CD8-positive, alpha-beta T cell (primary cell): ENCODE measurements at places on chromosomes 6 and 20.
A peak's percentile ranks its signal among the peaks of the same experiment; 100 is the strongest.

DNA sequence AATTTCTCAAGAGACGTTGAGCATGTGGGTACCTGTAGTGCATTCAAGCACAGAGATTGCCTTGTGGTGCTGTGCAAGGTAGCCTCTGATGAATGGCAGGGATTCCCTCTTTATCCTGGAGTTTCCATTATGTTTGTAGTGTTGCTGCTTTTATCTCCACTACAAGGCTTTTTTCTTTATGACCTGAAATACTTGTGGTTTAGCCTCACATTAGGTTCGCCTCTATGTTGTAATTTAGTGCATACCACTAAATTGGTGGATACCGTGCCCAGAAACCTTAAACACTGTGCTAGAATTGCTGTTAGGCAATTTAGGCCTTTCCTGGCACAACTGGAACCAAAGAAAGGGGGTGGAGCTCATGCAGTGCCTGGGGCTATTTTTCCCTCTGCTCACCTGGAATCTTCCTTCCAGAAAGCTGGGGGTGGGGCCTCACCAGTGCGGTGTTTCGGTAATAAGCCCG is 76.8 kb downstream of the NCOA7 start:
- no peak for DNase-seq

GRCh38 chr20:13101276-13101675 is 92.5 kb downstream of the SPTLC3 start:
- no peak for DNase-seq

DNA sequence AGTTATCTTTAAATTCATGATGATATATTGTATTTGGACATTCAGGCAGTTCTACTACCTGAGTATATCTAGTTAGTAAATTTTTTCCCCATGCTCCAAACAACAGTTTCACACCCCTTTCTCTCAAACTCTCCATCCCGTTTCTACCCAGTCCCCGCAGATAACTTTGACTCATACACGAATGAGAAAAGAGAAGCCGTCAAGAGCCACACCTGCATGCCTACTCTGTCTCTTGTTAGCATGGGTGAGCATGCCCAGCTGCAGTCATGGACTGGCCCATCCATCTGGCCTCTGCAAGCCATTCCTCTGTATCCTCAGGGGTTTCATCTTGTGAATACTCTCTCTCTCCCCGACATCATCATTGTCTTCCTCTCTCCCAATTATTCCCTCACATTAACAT is 41.5 kb downstream of the MYB start:
- DNase-seq, result no peak

GRCh38 chr20:19327401-19327800 is 115.0 kb downstream of the SLC24A3 start:
- DNase-seq, result no peak

DNA sequence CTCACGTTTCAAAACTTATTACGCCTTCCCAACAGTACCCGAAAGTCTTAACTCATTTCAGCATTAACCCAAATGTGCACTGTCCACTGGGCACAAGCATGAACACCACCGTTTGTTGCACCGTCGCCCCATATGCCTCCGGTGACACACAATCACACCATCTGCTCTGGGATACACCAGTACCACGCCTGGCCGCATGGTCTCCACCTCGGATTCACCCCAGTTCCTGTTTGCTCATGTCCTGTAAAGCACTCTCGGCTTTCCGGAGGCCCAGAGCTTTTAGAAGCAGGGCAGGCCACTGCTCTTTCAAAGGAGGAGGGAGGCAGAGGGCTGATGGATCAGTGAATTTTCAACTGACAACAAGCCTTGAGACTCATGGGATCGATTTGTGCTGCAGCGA is 1570.0 kb upstream of the DEFB115 start:
- DNase-seq, result no peak

GRCh38 chr20:6612606-6612923 is 154.9 kb upstream of the BMP2 start:
- DNase-seq, result no peak

GRCh38 chr6:81772741-81773140 is 20.3 kb upstream of the TENT5A start:
- no peak for DNase-seq

- peak; percentile 11 for DNase-seq
Measured at GRCh38 chr20:43781215-43781614, 54.4 kb upstream of the GTSF1L start.

DNA sequence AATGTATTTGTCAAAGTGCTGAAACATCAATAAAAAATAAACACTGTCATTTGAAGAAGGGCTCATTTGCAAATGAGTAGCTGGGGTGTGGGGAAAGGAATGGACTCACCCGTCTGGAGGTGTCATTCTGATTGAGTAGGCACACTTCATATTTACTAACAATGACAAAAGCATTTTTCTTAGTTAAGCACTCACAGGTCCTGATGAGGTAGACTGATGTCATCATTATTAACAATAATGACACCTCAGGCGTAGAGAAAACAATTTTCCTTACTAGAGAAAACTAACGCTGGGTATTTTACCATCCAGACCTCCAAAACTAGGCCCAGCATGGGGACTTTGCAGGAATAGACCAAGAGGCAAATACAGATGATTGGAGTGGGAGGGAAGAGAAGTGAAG is 76.0 kb downstream of the UNC5CL start:
- DNase-seq, result no peak

- DNase-seq, result no peak
Measured at GRCh38 chr20:37711001-37711400, 17.2 kb downstream of the CTNNBL1 start.

DNA sequence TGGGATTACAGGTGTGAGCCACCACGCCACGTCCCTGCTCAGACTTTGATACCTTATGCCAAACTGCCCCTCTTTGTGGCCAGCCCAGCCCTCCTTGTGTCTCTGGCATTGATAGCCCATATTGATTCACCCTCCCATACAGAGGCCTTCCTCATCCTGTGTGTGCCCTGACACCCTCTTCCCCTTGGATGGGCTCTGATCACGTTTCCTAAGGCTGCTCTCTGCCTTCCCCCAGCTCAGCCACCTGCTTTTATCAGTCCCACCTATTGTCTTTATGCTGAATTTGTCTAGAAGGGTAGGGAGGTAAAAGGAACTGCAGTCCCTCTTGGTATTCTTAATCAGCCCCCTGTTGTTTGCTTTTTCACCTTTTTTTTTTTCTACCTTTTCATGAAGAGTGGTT is 95.9 kb downstream of the CDKAL1 start:
- no peak for DNase-seq

DNA sequence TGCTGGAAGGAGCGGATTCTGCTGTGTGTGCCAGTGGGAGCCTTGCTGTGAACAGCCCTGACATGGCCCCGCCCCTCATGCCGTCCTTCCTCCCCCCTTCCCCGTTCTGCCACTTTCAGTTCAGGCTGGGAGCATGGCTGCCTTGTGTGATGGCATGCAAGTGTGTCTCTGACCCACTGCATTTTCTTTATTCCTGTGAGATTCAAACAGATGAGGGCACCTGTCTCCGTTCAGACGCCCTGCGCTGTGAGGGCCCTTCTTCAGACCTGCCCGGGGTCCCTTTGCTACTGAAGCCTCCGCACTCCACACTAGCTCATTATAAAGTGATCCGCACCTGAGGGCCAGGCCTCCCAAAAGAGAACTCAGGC is 88.3 kb downstream of the TAF4 start:
- no peak for DNase-seq

DNA sequence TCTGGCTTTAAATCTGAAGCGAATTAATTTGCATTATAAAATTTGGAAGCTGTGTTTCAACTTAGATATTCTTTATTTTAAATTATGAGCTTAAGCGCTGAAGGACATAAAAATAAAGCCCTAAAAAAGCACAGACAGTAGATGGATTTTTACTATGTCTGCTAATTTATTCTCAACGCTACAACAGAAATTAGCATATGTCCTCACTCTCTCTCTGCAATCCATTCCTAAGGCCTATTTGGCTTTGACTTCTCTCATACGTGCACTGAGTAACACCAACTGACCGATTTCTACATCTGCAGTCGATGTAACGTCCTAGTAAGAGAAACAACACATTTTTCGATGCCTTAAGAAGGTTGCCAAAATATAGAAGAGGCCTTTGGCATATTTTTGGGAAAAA is 23.7 kb downstream of the HEBP2 start:
- no peak for DNase-seq

DNA sequence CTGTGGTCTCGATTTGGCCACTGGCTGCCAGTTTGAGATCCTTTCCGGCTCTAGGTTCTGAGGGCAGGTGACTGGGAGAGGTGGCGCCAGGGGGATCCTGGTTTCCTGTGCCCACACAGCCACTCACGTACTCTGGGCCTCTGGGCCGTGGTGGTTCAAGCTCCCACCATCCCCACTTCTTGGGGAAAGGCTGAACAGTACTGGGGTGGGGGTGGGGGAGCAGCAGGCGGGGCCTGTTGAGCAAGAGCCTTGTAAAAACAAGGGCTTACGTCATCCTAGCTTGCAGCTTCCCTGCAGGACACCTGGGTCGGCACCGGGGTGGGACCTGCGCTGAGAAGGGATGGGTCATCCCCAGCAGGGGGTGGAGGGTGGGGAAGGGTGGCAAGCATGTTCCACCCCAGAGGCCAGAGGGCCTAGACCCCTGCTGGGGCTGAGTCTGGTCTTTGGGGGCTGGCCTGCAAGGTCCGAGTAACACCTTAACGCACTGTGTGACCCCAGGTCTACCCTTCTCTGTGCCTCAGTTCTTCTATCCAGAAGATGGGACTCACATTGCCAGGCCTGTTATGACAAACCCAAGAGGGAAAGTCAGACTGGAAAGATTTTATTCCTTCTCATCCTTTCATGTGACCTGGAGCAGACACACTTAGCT is 3.1 kb upstream of the CEBPB start:
- DNase-seq, result no peak

- DNase-seq, result no peak
Measured at GRCh38 chr6:121274666-121275295, 59.5 kb downstream of the TBC1D32 start.

DNA sequence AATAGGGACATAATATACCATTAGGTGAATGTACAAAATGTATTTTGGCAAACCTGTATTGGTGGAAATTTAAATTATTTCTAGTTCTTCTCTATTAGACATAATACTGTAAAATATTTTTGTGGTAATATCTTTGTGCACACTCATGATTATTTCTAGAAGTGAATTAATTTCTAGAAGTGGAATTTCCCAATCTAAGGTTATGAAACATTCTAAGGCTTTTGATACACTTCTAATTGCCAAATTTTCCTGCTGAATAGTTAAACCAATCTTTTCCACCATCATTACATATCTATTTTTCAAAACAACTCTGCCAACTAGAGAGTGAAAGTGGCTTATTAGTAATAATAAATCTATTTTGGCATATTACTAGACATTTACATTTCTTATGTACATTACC is 1.8 kb upstream of the CCND3 start:
- DNase-seq, result no peak
